Amygdala (tissue), 56 donors: ENCODE measurements at places on chromosomes 4 and X.

DNA sequence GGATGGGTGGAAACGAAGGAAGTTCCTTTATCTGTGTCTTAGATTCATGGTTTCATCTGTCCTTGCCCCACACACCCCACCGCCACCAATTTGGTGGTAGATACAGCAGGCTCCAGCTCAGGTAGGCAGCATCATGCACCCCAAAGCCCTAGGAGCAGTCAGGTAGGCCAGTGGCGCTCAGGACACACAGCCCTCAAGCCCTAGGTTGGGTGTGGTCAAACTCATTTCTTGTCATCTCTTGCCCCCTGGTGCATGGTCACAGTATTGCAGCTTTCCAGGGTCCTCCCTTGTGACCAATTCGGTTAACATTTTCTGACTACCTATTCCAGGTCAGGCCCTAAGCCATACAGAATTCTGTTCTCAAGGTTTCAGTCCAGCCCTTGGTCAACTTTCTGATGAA, 14.5 kb upstream of the PRRG3 start:
- no peak for DNase-seq

DNA sequence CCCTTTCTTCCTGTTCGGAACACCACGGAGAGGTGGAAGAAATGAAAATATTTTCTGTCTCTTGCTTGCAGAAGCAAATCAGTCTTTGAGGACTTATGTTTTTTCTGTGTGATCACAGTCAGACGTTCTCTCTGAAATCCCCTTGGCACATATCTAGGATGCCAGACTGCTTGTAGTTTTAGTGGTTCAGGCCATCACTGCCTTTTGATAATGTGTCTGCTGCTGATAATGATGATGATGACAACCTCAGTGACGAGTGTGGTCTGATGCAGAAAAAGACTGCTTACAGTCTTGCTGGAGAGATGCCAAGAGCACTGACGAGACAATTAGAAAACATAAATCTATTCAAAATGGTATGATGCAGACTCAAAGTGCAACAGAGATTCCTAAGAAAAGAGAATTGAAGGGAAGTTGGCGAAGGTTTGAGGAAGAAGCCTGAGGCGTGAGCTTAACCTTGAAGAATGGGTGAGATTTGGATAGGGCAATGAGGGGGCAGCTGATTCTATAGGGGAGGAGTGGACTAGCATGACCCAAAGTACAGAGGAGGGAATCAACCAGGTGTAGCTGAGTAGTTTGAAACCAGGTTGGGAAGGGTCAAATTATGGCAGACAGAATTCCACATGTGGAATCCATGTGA, 7.9 kb downstream of the RAB33A start:
- no peak for DNase-seq

- DNase-seq = no peak
These were observed 56.6 kb upstream of the HELT start for GRCh38 chr4:184961660-184962059.

DNA sequence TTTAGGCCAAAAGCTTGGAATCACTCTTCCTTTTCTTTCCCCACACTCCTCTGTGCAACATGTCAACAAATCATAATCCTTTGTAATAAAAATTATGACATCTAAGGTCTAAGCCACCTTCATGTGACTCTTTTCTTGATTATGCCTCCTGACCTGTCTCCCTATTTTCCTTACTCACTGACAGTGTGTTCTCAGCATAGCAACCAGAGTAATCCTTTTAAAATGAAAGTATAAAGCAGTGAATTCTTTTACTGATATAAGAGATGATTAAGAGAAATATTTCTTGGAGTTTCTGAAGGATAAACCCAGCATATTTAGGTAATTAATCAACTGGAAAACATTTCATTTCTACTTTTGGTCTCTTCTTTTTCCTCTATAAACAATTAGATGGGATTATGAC, 44.7 kb downstream of the USO1 start:
- DNase-seq = no peak

GRCh38 chrX:134020910-134021309, 35.5 kb upstream of the GPC3 start:
- DNase-seq = no peak

DNA sequence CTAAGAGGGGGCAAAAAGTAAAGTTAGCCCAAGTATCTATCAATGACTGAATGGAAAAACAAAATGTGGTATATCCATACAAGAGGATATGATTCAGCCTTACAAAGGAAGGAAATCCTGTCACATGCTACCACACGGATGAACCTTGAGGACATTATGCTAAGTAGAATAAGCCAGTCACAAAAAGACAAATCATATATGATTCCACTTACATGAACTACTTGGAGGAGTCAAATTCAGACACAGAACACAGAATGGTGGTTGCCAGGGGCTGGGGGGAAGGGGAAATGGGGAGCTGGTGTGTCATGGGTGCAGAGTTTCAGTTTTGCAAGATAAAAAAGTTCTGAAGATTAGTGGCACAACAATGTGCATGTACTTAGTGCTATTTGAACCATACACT, 101.8 kb downstream of the SH3KBP1 start:
- no peak for DNase-seq

GRCh38 chrX:20437683-20438082, 171.0 kb upstream of the RPS6KA3 start:
- DNase-seq = no peak

DNA sequence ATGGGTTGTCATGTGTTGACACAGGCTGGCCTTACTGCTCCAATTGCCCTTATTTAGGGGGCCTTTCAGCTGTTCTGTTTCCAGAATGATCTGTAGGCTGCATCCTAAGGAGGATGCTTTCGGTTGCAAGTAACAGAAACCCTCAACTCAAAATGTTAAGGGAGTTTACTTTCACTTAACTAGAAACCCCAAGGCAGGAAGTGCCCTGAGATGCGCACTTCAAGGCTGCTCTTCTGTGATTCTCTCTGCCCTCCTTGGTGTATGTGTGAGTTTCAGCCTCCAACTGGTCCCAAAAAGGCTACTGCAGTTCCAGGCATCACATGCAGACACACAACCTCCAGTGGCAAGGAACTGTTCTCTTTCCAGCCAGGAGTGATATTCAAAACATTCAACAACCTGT, 97.3 kb upstream of the ATP6AP2 start:
- no peak for DNase-seq

- no peak for DNase-seq
These were observed 82.3 kb downstream of the GLRA3 start for GRCh38 chr4:174746710-174747109.

DNA sequence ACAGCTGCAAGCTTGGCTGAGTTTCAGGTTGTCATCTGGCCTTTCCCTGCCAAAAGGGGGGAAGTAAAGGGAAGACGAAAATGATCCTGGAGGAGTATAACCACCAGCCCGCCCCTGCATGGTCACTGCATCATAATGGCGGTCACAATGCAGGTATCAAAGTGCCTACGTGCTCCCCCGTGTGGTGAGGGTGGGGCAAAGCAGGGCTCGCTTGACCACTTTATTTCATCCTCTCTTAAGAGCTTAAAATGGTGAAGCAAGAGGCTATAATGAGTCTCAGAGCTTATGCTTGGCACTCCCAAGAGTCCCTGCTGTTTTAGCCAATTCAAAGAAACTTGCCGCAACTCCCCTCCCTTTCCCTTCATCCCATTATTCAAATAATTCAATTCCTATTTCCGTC, 105.6 kb downstream of the APOOL start:
- no peak for DNase-seq

GRCh38 chr4:147096667-147097604, 151.3 kb upstream of the TTC29 start:
- no peak for DNase-seq

GRCh38 chrX:72268597-72269365, 8.3 kb downstream of the RPS4X start:
- DNase-seq = no peak

GRCh38 chr4:153439831-153440230, 26.3 kb upstream of the TMEM131L start:
- DNase-seq = no peak

DNA sequence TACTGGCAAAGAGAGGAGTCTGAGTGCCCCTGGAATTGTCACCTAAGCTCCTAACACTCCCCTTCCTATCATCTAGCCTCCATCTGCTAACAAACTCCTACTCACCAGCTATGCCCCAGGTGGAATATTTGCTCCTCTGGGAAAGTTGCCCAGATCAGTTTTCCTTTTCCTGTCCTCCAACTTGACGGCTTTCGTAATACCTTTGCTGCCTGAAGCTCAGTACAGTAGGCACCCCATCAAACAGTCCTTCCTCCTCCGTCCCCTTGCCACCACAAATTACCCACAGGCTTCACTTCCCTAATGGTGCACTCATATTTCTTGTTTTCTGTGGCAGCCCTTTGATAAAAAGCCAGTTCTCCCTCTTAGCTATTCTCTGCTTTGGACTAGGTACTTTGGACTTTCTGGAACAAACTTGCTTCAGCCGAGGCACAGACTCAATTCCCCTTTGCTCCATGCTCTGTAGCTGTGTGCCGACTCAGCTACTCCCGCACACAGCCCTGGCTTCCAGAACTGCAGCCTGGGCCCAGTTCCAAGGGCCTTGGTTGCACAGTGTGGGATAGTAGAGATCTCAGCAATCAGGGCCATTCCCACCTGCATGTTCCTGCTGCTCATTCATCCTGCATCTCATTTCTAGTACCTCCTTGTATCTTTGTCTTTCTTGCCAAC, 605.1 kb downstream of the BCOR start:
- DNase-seq = no peak

DNA sequence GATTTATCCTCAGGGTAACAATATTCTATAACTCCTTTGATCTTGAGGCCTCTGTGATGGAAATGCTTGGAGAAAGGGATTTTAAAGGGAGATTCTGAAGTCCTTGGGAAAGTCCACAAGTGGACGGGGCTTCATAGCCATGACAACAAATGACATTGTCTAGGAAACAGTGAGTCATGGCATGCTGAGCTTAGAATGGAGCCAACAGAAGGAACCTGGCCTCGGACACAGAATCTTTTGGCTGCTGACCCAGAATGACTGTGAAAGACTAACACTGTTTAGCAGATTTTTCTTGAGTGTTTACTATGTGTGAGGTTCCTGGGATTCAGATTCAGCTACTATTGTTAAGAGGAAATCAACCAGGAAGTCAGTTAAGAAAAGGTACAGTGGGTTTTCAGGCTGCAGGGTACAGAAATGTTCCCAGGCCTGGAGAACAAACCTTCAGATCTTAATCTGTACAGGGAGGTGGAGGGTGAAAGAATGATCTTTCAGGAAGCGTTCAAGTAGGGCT, 18.1 kb upstream of the CXCL2 start:
- no peak for DNase-seq
